ENCODE measurements at places on chromosomes 3 and 15. TPM values are rescaled to one million over a fixed set of nuclear protein-coding genes. Genes with fewer than 3 reads are reported as not detected.

The MESP2 gene
- total RNA-seq: not detected

The SMCO1 gene
- total RNA-seq: not detected

The IL5RA gene
- total RNA-seq: not detected

The PARP15 gene
- 0.39 TPM for total RNA-seq

The IGSF10 gene
- total RNA-seq: not detected

The CHDH gene
- 0.26 TPM for total RNA-seq

The CLDN16 gene
- total RNA-seq: not detected

The LMOD3 gene
- total RNA-seq: not detected

The NKIRAS1 gene
- total RNA-seq: 6.1 TPM

The LRRC2 gene
- total RNA-seq: under 0.01 TPM

The USP4 gene
- total RNA-seq: 20.4 TPM

The CCDC9B gene
- 6.5 TPM for total RNA-seq

The ZNF774 gene
- 0.64 TPM for total RNA-seq

The CFAP91 gene
- total RNA-seq: not detected

The CTXND1 gene
- total RNA-seq: not detected

The SGO1 gene
- total RNA-seq: 1.8 TPM

The B3GNT5 gene
- total RNA-seq: 25.2 TPM

The TMEM207 gene
- not detected for total RNA-seq

The NPAP1 gene
- not detected for total RNA-seq

The PLA2G4E gene
- not detected for total RNA-seq

The CFAP161 gene
- total RNA-seq: 0.38 TPM

The NANOGP8 gene
- not detected for total RNA-seq

The DLEC1 gene
- under 0.01 TPM for total RNA-seq

The RTP3 gene
- total RNA-seq: not detected

The FMN1 gene
- under 0.01 TPM for total RNA-seq

The KCNH8 gene
- total RNA-seq: under 0.01 TPM

The VEPH1 gene
- total RNA-seq: 5.3 TPM

The RLBP1 gene
- not detected for total RNA-seq

The SCG5 gene
- 0.39 TPM for total RNA-seq

The WDR93 gene
- under 0.01 TPM for total RNA-seq

The LDHAL6B gene
- total RNA-seq: not detected

The IRAK2 gene
- 60.3 TPM for total RNA-seq

The PDHB gene
- 63.6 TPM for total RNA-seq

The STRIT1 gene
- not detected for total RNA-seq

The THRB gene
- 0.13 TPM for total RNA-seq

The PPP1R14D gene
- not detected for total RNA-seq

The SH3BP5 gene
- 56.3 TPM for total RNA-seq

The CYP1A2 gene
- total RNA-seq: under 0.01 TPM

The MPI gene
- total RNA-seq: 38.9 TPM

The PIGZ gene
- total RNA-seq: 4.6 TPM

The TRIM42 gene
- total RNA-seq: not detected

The TYRO3 gene
- 2.7 TPM for total RNA-seq
